ENCODE measurements at places on chromosomes 2 and 18. TPM values are rescaled to one million over a fixed set of nuclear protein-coding genes. Genes with fewer than 3 reads are reported as not detected.

The FRZB gene
- 3.5 TPM for polyA plus RNA-seq

The NOL4 gene
- 61.0 TPM for polyA plus RNA-seq

The CNRIP1 gene
- 26.7 TPM for polyA plus RNA-seq

The SH3RF3 gene
- polyA plus RNA-seq: 0.52 TPM

The RNU2-63P gene
- polyA plus RNA-seq: not detected

The MAP3K19 gene
- not detected for polyA plus RNA-seq

The HOXD12 gene
- not detected for polyA plus RNA-seq

The GATA6 gene
- not detected for polyA plus RNA-seq
